ENCODE measurements at places on chromosomes 5 and 9.

GRCh38 chr9:13500034-13500433 lies 220.5 kb upstream of the MPDZ start:
- DNase-seq, result no peak

GRCh38 chr5:65832603-65833228 lies 93.7 kb upstream of the ERBIN start:
- no peak for DNase-seq

DNA sequence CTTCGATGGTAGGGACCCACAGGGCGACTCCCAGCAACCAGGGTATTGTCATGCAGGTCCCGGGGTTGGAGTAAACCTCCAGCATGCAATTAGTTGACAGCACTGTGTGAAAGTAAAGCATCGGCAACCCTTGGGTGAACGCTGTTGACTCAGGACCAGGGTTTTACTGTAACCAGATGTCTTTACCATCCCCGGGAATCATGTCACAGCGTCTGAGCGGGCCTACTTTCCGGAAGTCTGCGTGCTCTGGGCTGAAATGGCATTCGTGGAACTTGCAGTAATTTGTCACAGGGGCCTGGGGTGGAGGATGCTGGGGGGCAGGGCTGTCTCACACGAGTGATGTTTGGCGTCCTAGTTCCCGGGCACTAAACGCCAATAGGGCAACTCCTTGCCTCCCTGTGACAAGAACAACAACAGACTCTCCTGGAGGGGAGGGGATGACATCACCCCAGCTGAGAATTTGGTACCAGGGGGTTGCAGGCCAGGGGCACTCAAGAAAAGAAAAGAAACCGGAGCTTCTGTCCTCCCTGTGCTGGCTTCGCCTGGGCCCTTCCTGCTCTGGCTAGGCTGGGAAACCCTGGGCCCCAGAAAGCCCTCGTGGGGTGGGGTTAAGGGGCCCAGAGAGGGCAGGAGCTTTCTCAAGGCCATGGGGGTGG lies 10.1 kb upstream of the UBAC1 start:
- DNase-seq, result no peak

DNA sequence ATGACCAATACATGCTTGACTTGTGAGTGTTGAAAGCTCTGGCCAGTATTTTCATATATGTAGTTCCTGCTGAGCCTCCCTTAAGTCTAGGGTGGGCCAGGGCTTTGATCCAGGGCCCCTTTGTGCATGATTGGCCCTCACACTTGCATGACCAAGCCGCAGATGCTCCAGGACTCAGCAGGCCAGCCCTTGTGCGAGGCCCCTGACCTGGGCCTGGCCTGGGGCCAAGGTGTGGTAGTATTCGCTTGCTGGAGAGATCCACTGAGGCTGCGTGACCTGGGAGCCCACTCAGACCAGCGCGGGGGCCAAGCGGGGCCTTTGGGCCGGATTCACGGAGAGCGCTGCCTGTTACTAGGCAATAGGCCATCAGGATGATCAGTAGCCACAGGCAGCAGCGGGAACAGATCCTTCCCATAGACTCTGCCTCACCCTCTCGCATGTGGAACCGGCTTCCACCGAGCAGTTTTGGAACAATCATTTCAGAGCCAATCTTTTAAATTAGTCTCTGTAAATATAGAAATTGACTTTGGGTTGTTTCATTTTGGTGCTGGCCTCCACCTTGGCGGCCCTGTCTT lies 79.0 kb upstream of the PTCH1 start:
- DNase-seq, result no peak

DNA sequence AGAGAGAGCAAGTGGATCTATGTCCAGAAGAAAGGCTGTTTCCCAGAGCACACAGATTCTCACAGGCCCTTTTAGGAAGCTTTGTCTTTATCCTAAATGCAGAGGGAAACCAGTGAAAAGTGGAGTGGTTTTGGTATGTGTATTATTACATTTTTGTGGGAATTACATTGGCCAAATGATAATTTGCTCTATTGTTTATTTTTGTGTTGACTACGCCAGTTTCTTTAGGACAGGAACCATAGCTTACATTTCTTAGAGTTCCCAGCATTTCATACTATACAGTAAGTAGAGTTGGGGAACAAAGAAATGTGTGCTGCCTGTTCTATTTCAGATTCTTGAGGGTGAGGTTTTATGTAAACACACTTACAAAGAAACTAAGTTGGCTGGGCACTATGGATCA lies 29.4 kb upstream of the SPATA31D4 start:
- no peak for DNase-seq

DNA sequence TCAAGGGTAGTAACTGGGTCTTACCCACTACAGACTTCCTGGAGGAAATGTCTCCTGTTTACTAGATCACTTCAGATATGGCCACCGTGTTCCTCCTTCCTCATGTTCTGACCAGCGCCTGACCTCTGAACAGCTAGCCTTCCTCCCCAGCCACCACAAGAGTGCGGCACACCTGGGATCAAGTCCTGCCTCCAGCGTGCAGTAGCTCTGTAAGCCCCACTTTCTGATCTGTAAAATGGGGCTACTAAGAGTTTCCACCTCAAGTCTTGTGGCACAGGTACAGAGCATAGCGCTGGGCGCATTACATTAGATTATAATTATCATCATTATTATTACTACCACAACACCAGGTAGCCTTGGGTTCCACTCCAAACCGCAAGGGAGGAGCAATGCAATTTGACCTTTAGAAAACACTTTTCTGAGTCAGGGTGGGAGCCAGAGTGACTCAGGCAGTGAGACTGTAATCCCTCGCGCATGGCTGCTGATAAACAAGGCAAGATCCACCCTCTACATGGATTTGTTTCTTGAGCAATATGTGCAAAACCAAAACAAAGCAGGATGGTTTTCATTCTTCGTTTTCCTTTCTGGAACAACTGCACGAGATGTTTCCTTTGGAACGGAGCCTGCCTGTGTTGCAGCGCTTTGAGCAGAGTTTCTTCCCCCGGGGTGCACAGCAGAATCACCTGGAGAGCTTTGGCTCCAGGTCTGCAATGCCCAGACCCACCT lies 65.0 kb upstream of the ANGPTL2 start:
- peak; percentile 79 for DNase-seq

GRCh38 chr5:119397518-119398380 lies 41.9 kb downstream of the TNFAIP8 start:
- DNase-seq, result no peak

DNA sequence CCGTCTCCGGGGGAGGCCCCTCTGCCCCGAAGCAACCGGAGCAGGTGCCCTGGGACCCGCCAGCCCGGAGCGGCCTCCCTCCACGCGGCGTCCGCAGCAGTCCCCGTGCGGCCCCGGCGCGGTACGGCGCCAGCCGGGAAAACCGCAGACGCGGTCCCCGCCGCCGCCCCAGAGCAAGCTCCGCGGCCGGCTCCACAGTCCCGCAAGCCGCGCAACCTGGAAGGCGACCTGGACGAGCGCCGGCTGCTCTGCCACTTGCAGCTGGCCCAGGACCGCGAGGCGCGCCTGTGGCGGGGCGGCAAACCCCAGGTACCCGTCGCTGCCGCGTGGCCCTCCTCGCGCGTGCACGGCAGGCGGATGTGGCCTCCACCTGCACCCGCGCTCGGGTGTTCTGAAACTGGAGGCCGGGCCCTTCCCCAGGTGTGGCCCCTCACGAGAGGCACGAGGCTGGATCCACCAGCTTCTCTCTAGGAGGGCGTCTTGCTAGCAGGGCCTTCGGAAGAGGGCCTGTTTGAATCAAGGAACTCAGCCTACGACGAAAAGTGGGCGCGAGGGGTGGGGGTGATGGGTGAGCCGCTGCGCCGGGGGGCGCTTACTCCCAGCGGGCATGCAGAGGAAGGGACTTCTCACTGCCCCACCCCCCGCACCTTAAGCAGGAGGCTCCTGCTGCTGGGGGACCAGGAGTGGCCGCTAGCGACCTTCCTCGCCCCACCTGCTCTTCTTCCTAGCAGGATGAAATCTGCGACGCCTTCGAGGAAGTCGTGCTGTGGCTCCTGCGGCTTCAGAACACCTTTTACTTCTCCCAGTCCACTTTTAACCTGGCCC lies 602 bp downstream of the CCNI2 start:
- peak; percentile 17 for DNase-seq

DNA sequence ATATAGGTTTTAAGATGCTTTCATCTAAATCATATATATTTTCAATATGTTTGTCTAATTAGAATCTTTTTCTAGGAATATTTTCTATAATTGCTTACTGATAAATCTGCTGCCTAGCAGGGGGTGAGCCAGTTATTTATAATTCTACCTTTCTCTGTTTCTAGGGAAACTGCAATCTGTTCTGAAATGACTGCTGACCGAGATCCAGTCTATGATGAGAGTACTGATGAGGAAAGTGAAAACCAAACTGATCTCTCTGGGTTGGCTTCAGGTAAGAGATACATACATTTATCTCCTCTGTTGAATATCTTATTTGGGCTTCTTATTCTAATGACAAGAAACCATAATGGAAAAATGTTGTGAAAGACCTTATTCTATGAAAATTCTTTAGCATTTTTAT lies 127.3 kb downstream of the XRCC4 start:
- no peak for DNase-seq

DNA sequence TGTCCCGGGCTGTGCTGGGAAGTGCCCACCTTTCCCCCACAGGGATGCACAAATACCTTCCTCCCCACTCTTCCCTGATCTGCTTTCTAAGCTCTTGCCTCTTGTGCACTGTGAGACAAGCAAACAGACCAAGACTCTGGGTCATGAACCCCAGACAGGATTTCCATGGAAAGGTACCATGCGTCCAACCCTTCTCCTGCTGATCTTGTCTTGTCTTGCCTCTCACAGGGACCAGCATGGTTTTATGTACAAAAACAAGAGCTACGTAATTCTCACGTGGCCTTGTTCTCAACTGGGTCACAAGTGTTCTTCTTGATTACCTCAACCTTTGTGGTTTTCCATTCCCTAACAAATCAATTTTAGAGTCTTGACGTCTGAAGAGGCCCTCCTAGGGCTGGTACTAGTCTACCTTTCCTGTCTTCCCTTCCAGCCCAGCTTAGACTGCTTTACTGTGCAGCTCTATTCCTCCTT lies 176.5 kb upstream of the MAP3K1 start:
- DNase-seq, result no peak

GRCh38 chr9:79980432-79980831 lies 408.7 kb downstream of the TLE4 start:
- no peak for DNase-seq

DNA sequence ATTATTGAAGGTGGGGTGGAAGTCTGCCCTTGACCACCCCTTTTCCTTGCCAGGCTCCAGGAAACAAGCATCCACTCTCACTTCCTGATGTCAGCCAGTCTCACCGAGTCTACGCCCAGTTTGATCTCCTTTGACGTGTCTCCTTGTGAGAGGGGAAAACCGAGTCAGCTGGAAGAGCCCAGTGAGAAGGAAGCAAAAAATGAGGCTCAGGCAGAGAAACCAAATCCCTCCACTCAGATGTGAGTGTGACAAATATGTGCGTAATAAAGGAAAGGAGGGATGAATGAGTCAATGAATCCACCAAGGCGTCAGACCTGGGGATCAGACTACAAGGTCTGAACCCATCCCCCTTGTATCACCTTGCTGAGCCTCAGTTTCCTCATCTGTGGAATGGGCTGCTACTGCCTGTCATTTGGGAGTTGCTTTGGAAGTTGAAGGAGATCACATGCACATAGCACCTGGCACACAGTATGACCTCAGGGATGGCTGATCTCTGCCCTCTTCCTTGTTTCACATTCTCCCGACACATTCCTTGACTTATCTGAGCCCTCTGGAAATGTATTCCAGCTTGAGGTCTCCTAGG lies 61.3 kb upstream of the XPA start:
- DNase-seq, result no peak

GRCh38 chr9:7115606-7116005 lies 357.8 kb downstream of the KDM4C start:
- no peak for DNase-seq

GRCh38 chr5:8413975-8414374 lies 545.0 kb downstream of the MTRR start:
- no peak for DNase-seq

DNA sequence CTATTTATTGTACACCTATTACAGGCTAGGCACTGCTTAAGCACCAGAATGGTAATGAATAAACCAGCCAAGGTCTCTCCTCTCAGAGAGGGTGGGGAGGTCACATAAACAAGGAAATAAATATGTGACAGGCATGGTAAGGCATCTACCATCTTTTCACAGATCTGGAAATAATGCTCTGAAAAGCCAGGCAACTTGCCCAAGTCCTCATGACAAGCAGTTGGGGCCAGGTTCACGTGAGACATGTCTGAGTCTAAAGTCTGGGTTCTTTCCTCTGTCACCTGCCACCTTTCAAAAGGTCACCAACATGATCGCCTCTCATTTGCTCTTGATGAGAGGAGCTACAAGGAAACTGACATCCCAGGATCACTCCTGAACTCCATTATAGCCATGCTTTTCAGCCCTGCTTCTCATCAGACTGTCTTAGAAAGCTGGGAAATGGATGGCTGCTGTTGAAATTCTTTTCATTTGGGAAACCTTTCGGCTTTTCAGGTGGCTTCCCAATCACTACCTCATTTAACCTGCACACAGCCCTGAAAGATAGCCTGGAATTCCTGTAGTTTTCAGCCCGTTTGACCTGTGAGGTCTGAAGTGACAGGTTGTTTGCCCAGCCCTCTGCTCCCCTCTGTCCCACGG lies 123.1 kb downstream of the CRB2 start:
- DNase-seq, result no peak

GRCh38 chr5:131994533-131995226 lies 16.8 kb downstream of the ACSL6 start:
- DNase-seq, result no peak

DNA sequence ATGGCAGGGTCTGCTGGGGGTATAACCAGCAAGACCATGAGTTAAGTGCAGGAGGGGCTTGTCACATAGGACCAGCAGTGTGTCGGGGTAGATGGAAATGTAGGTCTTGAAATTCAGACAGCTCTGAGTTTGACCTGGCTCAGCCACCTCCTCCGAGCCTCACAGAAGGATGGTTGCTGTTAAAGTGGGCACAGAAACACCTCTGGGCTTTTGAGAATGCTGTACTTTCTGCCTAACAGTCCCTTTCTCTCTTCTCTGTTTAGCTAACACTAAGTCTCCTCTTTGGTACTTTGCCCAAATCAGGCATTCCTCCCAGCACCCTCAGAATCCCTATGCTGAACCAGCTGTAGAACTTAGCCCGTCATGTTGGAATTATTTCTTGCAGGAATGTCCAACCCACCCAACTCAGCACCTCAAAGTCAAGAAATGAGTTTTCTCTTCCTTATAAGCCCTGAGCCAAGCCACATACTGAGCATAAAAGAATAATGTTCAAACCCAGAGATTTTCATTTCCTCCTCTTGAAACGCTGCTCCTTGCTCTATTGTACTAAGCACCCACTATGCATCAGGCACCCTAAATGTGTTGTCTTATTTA lies 41.7 kb upstream of the MATR3 start:
- no peak for DNase-seq

- DNase-seq, result no peak
These were observed 20.4 kb downstream of the GOLPH3 start for GRCh38 chr5:32153723-32154122.

Measured in breast epithelium (tissue), 4 donors.